Hepatocyte (in vitro differentiated cells): ENCODE measurements at places on chromosomes 4 and X.

DNA sequence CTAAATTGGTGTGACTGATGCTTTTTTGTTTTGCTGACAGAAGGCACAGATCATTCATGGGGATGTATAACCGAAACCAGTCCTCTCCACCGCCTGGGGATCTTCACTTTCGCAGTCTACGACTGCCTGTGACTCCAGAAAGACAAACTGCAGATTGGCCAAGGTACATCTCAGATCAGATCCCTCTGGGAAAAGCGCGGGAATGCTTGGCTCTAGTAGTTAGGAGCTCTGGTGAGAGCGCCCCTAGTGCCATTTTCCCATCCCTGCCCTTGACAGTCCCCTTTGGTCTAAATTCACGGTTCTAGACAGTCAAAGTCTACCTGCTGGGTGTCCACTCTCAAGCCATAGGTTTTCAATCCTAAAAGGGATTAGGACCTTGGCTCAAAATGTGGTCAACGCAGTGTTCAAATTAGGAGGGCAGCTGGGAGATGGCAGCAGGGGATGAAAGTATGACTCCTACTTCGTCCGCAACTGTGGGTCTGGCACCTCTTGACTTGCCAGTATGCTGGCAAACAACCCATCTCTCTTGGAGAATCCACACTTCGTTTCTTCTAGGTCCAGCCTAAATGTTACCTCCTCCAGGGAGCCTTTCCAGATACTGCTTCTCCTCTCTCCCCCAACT is 6.9 kb upstream of the HAND2 start:
- peaks cover 3% of the 10 kb centered on the region for H3K4me1 ChIP-seq
- H3K4me3 ChIP-seq: no peak overlapping the region
- H3K27ac ChIP-seq: no peak overlapping the region
- H3K36me3 ChIP-seq: no peaks in the 10 kb centered on the region
- DNase-seq: peak; percentile 45
- peaks cover 85% of the 10 kb centered on the region for H3K27me3 ChIP-seq

DNA sequence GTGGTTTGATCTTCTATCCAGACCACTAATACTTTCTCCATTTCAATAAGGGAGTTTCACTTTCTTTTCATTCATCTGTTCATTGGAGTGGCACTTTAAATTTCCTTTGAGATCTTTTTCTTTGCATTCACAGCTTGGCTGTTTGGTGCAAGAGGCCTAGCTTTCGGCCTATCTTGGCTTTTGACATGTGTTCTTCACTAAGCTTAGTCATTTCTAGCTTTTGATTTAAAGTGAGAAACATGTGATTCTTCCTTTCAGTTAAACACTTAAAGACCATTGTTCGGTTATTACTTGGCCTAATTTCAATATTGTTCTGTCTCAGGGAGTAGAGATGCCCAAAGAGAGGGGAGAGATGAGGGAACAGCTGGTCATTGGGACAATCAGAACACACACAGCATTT is 24.3 kb downstream of the CXCL13 start:
- no peaks in the 10 kb centered on the region for H3K4me1 ChIP-seq
- H3K27me3 ChIP-seq: no peaks in the 10 kb centered on the region
- no peak overlapping the region for H3K27ac ChIP-seq
- no peak for DNase-seq

DNA sequence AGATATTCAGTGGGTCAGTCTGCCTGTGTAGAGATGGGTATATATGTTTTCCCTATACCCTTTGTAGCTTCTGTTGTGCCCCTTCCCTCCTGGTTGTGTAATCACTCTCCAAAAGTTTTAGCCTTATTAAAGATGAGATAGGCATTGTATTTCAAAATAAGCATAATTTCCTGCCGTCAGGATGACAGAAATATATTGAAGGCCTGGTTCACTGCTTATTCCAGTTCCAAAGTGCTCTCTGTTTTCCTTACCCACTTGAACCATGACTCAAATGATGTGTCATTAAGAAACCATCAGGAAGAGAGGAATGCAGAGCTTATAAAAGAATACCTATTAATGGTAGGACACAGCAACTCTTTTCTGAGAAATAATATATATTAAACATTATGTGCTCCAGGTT is 178.5 kb downstream of the GABRB1 start:
- no peaks in the 10 kb centered on the region for H3K27me3 ChIP-seq
- no peak overlapping the region for H3K27ac ChIP-seq
- H3K36me3 ChIP-seq: no peaks in the 10 kb centered on the region
- no peak overlapping the region for H3K4me3 ChIP-seq

- H3K27ac ChIP-seq: no peak overlapping the region
- H3K27me3 ChIP-seq: no peaks in the 10 kb centered on the region
- no peak overlapping the region for H3K4me3 ChIP-seq
- H3K36me3 ChIP-seq: no peaks in the 10 kb centered on the region
- DNase-seq: no peak
- no peaks in the 10 kb centered on the region for H3K4me1 ChIP-seq
Measured at GRCh38 chrX:44997282-44997812, 124.4 kb downstream of the KDM6A start.

DNA sequence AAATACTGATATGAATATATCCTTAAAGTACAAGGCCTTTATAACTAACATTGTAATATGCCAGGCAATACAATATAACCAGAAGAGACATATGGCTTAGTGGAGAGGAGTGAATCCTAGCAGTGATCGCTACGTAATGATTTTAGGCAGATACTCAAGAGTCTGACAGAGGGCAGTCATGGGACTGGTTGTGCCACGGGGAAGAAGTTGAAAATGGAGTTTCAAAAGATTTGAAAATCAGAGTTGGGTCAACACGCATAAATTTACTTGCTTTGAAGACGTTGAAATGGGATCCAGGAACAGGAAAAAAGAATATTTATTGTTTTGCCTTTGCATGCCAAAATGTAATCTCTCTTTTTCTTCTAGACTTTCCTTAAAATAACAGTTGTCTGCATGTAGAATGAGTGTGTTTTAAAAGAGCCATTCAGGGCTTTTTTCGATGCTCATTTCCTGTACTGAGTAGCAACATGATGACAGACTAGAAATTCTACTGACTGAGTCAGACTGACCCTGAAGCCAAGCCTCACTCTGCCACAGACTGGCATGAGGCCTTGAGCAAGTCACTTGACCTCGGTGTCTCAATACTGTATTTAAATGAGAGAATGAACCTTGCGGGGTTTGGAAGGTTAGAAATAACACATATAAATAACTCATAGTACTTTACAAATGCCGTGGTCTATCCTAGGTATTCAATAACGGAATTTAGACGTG is 8.1 kb upstream of the SMS start:
- no peaks in the 10 kb centered on the region for H3K27me3 ChIP-seq
- H3K4me1 ChIP-seq: no peaks in the 10 kb centered on the region
- DNase-seq: no peak
- H3K36me3 ChIP-seq: no peaks in the 10 kb centered on the region

GRCh38 chr4:79620617-79621016 is 212.6 kb upstream of the GK2 start:
- no peaks in the 10 kb centered on the region for H3K27me3 ChIP-seq
- no peak overlapping the region for H3K27ac ChIP-seq
- H3K4me1 ChIP-seq: no peaks in the 10 kb centered on the region
- H3K4me3 ChIP-seq: no peak overlapping the region
- DNase-seq: no peak

DNA sequence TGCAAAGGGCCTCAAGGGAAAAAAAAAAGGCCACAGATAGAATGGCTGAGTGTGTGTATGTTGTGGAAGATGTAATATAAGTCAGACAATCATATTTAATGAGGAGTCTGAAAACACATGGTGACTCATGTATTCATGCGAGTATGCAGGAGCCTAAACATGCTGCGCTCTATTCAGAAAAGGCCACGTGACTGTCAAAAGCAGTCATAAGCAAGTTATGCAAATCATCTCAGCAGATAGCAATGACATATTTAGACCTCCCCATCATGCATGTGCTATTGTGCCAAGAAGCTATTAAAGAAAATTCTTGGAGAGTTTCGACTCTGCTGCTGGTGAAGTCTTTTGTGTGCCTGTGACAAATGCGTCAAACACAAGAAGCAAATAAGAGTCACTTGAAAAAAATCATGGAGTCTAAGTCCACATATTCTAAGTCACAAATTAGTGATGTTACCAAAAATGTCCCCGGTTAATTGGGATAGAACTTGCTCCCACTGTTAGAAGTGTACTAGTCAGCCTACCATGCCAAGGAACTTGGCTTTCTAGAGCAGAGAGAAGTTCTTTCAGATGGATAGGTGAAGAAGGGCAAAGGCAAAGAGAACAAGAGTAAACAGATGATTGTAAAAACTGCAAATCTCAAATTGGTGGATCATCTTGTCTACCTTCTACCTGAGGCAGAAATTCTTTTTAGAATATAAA is 5.0 kb downstream of the LNX1 start:
- no peaks in the 10 kb centered on the region for H3K36me3 ChIP-seq
- H3K27me3 ChIP-seq: no peaks in the 10 kb centered on the region
- peaks cover 29% of the 10 kb centered on the region for H3K4me1 ChIP-seq
- no peak for DNase-seq
- H3K27ac ChIP-seq: no peak overlapping the region

DNA sequence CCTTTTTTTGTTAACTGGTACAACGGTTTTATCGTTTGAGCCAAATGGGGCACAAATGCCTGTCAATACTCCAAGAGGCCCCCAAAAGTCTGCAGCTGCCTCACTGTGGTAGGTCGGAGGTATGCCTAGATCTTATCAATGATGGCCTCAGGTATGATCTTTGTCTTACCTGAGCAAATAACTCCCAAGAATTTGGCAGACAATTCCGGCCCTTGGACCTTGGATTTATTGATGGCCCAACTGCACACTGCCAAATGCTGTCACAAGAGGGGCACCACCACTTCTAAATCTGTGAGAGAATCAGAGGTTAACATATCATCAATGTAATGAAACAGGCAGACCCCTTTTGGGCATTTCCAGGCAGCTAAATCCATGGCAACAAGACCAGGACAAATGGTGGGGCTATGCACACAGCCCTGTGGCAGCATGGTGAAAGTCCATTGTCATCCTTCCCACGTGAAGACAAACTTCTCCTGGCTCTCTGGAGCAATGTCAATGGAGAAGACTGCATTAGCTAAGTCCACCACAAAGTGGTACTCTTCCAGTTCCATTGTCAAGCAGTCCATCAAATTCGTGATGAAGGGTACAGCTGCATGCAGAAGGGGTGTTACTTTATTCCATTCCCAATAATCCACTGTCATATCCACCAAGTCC is 28.6 kb downstream of the CXCL13 start:
- no peaks in the 10 kb centered on the region for H3K27me3 ChIP-seq
- DNase-seq: no peak
- no peaks in the 10 kb centered on the region for H3K36me3 ChIP-seq
- peaks cover 4% of the 10 kb centered on the region for H3K4me1 ChIP-seq
- H3K4me3 ChIP-seq: no peak overlapping the region
- no peak overlapping the region for H3K27ac ChIP-seq

DNA sequence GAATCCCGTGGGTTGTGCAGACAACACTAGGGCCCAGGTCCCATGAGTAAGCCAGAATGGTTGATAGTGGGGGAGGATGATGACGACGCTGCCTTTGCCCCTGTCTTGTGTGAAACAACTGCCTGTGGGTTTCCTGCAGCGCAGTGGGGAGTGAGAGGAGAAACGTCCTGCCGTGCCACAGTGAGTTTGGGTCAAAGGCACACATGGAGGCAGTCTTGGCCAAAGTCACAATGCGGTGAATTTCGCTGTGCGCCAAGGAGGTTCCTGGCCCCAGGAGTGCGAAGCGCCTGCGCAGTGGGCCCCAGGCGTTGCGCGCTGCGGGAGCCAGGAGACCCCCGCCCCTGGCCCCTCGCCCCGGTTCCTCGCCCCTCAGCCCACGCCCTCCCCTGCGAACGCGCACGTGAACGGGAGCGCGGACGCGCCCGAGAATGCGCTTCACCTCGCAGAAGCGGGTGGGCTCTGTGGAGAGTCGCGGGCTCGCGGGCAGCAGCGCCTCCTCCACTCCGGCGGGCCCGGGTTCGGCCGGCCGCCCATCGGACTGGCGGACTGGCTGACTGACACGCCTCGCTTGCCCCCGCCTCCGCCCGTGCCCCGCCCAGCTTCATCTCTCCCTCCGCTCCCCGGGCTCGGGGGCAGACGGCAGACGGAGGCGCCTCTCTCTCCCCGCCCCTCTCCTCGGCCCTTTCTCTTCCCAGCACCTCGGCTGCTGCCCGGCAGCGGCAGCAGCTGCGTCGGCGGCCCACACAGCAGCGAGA is at the start of gene NUDT10:
Gene NUDT10 (plus strand): TSS at position 635 of the 755 bp plus-strand sequence. CDS start 144 bp downstream, outside the sequence.
- no peak within 1 kb of the TSS for H3K27ac ChIP-seq
- H3K36me3 ChIP-seq: no peaks in the 10 kb centered on the region
- peaks cover 7% of the 10 kb centered on the region for H3K27me3 ChIP-seq
- no peaks in the 10 kb centered on the region for H3K4me1 ChIP-seq
- peak within 1 kb of the TSS; percentile 36 for H3K4me3 ChIP-seq

- no peaks in the 10 kb centered on the region for H3K27me3 ChIP-seq
- no peaks in the 10 kb centered on the region for H3K4me1 ChIP-seq
Measured at GRCh38 chr4:104901438-104901837, 245.2 kb upstream of the TET2 start.

GRCh38 chr4:17511950-17512795 is at the start of gene QDPR:
Gene QDPR (minus strand): TSS chr4:17512090. CDS start chr4:17512054, 36 bp downstream.
- peak within 1 kb of the TSS; percentile 62 for H3K4me3 ChIP-seq
- H3K27me3 ChIP-seq: peaks cover 2% of the 10 kb centered on the region
- H3K4me1 ChIP-seq: peaks cover 10% of the 10 kb centered on the region
- H3K36me3 ChIP-seq: no peaks in the 10 kb centered on the region
- peak within 1 kb of the TSS; percentile 78 for H3K27ac ChIP-seq

DNA sequence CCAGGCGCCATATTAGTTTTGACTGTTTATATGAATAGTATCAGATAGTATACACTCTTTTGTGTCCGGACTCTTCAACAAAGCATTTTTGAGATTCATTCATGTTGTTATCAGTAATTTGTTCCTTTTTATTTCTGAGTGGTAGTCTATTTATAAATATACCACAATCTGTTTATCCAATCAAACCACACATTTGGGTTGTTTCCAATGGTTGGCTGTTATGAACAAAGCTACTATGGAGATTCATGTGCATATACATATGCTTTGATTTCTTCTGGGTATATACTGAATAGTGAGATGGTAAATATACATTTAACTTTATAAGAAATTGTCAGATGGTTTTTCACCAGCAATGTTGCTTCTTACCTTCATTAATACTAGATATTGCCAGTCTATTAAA is 36.8 kb upstream of the TAPT1 start:
- no peaks in the 10 kb centered on the region for H3K4me1 ChIP-seq
- no peak for DNase-seq
- H3K36me3 ChIP-seq: no peaks in the 10 kb centered on the region
- H3K27ac ChIP-seq: no peak overlapping the region
- no peak overlapping the region for H3K4me3 ChIP-seq
- no peaks in the 10 kb centered on the region for H3K27me3 ChIP-seq

- DNase-seq: peak; percentile 80
- H3K27me3 ChIP-seq: no peaks in the 10 kb centered on the region
- no peak overlapping the region for H3K4me3 ChIP-seq
- H3K4me1 ChIP-seq: peaks cover 8% of the 10 kb centered on the region
- H3K27ac ChIP-seq: peak overlapping the region; percentile 78
Measured at GRCh38 chr4:169975838-169976796, 50.1 kb downstream of the MFAP3L start.

GRCh38 chrX:41045960-41046567 is 39.2 kb upstream of the USP9X start:
- peak; percentile 31 for DNase-seq
- peak overlapping the region; percentile 50 for H3K27ac ChIP-seq
- no peaks in the 10 kb centered on the region for H3K36me3 ChIP-seq
- no peak overlapping the region for H3K4me3 ChIP-seq
- H3K27me3 ChIP-seq: no peaks in the 10 kb centered on the region

GRCh38 chrX:135632353-135632752 is 81.1 kb upstream of the CT45A1 start:
- H3K27ac ChIP-seq: no peak overlapping the region
- H3K4me3 ChIP-seq: no peak overlapping the region
- H3K36me3 ChIP-seq: no peaks in the 10 kb centered on the region
- no peaks in the 10 kb centered on the region for H3K4me1 ChIP-seq

GRCh38 chr4:67371615-67372014 is 173.7 kb downstream of the CENPC start:
- no peaks in the 10 kb centered on the region for H3K27me3 ChIP-seq
- DNase-seq: no peak
- H3K36me3 ChIP-seq: no peaks in the 10 kb centered on the region
- H3K27ac ChIP-seq: no peak overlapping the region
